ENCODE measurements at places on chromosomes 3 and 15.

GRCh38 chr3:119351581-119351980 lies 57.4 kb downstream of the ARHGAP31 start:
- no peak for DNase-seq

DNA sequence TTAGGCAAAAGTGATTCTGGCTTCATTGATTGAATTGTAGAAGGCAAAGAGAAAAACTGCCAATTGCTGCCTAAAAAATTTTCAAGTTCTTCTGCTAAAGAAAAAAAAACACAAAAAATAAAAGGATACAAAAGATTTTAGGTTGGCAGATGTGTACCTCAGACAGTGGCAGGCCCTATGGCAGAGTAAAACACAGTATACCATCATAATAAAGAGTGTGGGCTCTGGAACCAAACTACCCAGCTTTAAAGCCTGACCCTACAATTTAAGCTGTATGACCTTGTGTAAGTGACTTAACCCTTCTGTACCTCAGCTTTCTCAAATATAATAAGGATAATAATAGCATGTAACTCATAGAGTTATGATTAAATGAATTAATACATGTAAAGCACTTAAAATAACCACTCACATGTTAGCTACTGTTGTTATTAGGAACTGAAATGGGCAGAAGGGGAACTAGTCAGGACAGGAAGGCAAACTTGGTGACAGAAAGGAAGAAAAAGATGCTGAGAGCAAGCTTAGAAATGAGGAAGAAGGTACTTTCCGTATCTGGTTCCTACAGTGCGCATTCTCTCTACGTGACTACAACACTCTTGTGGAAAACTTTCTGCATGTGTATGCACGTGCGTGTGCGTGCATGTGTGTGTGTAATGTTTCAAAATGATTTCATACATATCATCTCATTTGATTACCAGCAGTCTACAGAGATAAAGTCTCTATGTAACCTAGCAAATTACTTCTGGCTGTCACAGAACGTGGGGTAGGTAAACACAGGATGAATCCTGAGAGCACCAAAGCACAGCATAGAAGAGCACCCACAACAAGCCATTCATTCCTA lies 13.6 kb upstream of the GATM start:
- DNase-seq, result peak; percentile 27

DNA sequence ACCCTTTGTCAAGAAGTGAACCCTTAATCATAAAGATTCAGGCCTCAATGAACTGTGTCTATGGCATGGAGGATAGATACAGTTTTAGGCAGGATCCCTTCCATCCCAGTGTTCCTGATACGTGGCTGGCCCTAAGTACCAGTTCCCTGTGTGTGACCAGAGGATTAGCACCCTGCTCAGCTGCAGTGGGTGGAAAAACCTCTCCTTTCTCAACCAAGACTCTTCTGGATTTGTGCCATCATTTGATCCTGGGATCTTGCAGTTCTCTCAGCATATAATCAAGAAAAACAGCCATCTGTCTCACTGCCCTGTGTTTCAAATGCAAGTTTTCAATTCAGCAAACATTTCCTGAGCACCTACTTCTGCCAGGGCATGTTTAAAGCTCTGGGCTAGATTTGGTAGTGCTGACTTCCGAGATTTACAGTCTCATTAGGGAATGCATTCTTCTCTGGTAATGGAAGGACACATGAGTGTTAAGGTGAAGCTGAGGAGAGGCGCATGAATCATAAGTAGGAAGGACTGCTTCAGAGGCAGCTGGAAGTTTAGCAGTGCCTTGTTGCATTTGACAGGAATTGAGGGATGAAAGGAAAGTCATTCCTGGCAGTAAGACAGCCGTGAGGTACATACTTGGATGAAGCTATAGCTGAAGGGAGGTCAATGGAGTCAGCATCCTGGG lies 388.3 kb downstream of the MFSD1 start:
- DNase-seq, result no peak

DNA sequence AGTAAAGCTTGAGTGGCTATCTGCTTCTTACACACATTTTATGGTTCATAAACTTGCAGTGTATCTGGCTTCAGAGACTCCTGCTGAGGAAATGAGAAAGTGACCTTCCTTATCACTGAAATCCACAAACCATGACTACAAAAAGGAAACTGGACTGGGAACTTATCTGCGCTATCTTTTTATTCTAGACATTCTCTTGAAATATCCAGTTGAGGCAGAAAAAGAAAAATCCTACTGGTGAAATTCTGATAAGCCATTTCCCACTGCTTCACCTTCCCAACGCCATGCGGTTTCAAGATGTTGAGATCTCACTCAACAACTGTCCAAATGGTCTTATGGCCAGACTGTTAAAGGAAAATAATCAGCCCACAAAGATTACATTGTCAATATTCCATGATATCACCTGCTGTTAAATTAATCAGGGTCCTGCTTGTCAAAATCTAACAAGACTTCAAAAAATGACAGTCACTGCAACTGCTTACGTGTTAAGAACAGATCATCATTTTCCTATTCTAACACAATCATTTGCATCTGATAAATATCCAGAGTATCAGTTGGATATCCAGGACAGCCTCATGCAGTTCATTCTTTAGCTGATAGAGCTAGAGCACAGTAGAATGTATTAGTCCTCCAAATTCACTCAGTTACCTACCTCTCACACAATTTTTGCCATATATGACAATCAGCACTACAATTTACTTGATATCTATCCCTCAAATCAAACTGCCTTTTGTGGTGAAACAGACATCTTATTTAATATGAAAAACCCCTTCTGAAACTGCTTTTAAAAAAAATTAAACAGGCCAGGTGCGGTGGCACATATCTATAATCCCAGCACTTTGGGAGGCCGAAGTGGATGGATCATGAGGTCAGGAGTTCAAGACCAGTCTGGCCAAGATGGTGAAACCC lies 538.1 kb downstream of the MAGI1 start:
- no peak for DNase-seq

GRCh38 chr3:111610612-111611054 lies 15.5 kb upstream of the ZBED2 start:
- DNase-seq, result no peak

- DNase-seq, result no peak
Observed at GRCh38 chr15:33293713-33294334, 16.9 kb upstream of the RYR3 start.

DNA sequence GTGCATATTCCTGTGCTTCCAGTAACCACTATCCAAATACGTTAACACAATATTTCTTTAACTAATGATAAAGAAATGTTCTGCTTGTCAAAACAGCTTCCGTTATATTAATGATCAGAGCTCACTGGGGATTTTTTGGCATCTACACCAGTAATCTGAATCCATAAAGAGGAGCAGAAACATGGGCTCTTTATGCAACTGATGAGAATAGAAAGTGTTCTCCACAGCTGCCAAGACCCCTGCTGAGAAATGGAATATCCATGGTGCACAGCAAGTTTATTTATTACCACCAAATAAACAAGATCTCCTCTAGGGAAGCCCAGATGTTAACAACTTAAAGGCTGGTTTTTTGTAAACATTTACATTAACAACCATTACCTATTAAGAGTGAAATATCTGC lies 54.5 kb downstream of the ALDH1A2 start:
- DNase-seq, result no peak

GRCh38 chr3:100089812-100090668 lies 24.3 kb downstream of the FILIP1L start:
- no peak for DNase-seq
